ENCODE measurements at places on chromosomes 7 and 10.

GRCh38 chr10:64486149-64486548, 964.9 kb downstream of the REEP3 start:
- peak; percentile 85 for DNase-seq

GRCh38 chr10:73941300-73941699, 30.4 kb downstream of the PLAU start:
- peak; percentile 67 for DNase-seq

- peak; percentile 48 for DNase-seq
Measured at GRCh38 chr10:73096041-73096448, 621 bp downstream of the P4HA1 start.

DNA sequence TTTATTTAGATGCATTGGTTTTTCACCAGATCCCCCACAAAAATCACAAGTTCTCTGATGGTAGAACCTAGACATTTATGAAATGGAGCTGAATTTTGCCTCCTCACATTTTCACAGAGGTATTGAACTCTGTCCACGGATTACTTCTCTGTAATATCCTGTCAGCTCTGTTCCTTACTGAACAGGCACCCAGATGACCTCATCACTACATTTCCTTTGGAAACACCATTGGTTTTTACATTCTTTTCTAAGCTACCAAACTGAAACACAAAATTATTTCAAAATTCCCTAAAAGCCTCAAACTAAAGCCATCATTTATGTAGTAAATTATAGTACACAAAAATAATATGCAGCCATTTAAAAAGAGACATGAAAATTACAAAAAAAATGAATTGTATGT, 98.3 kb upstream of the KCNIP2 start:
- no peak for DNase-seq

DNA sequence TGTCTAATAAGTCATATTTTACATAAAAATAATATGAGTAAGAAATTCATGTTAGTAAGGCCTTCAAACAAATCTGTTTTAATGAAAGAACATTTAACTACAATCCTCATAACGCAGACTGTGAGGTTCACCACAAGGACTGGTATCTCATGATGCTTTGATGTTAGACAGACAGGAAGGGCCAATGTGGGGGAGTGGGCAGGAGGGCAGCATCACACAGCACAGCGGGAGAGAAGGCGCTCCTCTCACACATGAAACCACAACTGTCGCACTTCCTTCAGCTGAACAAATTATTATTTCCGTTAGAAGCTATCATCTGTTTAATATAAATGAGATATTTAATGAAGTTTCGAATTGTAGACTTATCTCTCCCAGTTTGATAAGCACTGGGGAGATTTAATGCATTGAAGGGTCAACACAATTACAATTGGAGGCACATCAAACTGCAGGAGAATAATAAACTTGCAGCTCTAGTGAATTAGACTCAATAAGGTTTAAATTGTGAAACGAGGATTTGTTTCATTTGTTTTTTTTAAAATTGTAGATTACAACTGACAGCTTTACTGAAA, 466.1 kb downstream of the PARD3 start:
- DNase-seq: no peak

GRCh38 chr10:2556883-2557282, 510.5 kb upstream of the PFKP start:
- DNase-seq: no peak

DNA sequence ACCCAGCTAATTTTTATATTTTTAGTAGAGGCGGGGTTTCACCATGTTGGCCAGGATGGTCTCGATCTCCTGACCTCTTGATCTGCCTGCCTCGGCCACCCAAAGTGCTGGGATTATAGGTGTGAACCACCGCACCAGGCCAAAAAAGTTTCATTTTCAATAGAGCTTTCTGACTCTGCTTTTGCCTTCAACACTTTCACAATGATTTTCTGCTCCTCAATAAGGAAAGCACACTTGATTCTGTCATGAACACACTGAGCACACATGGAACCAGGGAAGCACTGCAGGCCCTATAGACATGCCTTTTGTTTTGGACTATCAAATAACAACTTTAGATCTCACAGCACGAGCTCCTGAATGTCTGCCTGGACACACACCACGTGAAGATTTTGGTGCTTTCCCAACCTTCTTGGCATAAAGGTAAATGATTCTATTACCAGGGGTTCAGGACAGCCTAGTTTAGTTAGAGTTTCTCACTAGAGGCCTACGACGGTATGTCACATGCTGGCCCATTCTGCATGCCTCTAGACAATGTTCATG, 8.0 kb downstream of the RRP12 start:
- no peak for DNase-seq

- no peak for DNase-seq
Measured at GRCh38 chr7:64610997-64611396, 48.1 kb upstream of the ZNF680 start.

DNA sequence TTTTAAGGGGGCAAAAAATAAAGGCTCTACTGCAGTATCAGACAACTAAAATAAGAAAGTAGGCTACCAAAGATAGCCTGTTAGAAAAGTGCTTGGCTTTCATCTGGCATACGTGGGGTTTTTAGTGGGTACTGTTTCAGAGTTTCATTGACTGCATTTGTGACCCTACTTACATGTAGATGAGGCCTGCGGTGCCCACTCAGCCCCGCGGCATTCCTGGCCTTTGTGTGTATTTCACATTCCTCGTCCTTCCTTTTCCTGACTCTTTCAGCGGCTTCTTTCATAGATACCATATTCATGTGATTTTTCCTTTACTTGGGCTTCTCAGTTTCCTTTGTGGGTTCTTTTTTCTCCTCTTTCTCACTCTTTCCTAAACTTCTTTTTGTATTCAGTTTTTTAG, 50.7 kb downstream of the UBE3C start:
- no peak for DNase-seq

GRCh38 chr7:80830010-80830409, 88.8 kb downstream of the SEMA3C start:
- DNase-seq: no peak

DNA sequence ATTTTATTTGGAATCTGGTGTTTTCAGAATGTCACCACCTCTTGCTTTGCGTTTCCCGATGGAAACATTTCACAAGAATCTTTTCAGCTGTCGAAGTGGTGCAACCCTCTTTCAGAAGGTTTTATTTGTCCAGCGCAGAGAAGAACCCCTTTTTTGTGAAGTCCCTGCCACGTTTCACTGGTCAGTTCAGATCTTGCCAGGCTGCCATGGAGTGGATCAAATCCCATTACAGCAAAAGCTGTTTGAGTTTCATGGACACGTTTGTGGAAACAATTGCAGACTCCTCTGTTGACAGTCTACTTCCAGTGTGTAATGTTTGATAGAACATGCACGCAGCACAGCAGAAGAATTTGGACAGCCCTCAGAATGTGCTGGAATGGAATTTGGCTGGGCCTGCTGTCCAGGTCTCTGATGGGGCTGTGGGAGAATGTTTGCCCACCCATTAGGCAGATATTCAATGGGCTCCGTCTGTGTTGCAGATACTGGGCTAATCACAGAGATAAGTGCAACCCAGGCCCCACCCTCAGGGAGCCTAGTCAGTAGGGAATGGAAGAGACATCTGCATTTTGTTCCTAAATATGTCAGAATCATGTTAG, 143.2 kb downstream of the GRK5 start:
- no peak for DNase-seq

GRCh38 chr7:130393841-130394411, 13.6 kb downstream of the CPA1 start:
- no peak for DNase-seq

DNA sequence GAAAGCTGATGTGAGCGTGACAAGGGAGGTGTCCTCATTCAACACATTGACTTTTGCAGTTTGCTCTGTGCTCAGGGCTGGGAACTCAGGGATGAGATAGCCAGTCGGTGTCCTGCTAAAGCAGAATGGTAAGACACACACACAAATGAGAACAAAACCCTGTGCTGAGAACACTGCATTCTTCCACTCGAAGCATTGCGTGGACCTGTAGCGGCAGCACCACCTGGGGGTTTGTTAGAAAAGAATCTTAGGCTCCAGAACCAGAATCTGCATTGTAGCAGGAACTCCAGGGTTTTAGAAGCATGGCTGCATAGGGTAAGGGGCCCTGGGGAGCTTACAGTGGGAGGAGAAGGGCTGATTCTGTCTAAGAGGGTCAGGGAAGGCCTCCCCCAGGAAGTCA, 21.5 kb upstream of the OGDHL start:
- DNase-seq: no peak

Measured in RCC 7860 (cell line).